Naive thymus-derived CD4-positive, alpha-beta T cell (primary cell): ENCODE measurements at places on chromosomes 5 and 9.
A peak's percentile ranks its signal among the peaks of the same experiment; 100 is the strongest.

- no peak for DNase-seq
Measured at GRCh38 chr5:150487199-150488061, 20.5 kb upstream of the NDST1 start.

GRCh38 chr9:112751056-112751795 lies 666 bp downstream of the SNX30 start:
- no peak for DNase-seq

DNA sequence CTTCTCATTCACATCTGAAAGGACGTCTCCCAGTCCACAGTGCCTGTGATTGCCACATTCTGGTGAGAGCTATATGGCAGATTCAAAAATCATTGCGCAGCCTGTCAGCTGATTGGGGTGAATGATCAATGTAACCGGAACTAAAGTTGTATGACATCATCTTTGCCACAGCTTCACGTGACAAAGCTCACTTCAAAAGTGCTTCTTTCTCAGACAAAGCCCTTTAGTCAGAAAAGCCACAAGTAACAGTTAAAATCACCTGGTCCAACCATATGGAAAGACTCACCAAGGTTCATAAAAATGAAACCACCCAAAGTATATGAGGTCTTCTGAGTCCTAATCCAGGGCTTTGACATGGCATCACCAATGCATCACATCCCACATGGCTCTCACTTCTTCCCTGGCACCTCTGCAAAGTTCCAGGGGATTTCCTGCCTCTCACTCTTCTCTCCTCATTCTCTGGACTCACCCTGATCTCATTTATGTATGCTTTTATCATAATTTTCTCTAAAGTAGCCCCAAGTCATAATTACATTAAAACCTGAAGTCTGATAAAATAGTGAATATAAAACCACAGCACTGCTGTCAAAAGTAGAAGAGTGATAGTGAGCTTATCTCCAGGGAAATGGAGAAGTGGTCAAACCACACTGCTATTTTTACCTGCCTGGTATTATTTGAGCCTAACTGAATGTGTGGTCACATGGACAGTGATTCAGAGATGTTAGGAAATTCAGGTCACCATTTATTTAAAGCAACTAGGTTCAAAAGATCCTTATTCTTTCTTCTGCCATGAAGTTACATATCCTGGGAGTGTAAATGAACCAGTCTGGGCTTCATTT lies 193.1 kb upstream of the PTGER4 start:
- peak; percentile 31 for DNase-seq

GRCh38 chr5:137036640-137037039 lies 462.5 kb downstream of the SPOCK1 start:
- DNase-seq: no peak

DNA sequence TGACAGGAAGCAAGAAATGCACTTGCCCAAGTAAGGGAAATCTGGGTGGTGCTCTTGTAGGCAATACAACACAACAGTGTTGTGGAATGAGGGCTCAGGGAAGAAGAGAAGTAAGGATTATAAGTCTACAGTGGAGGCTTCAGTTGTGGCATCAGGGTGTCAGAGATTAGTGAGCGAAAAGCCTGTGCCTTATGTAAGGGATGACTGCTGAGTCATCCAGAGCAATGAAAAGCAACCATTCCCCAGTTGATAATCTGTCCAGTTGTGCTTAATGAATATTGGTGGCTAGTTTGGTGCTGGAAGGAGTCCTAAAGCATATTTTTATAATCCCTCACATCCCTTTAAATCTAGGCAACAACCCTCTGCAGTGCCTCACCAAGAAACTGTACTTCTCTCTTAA lies 42.0 kb downstream of the FBXO38 start:
- DNase-seq: no peak

- DNase-seq: no peak
Measured at GRCh38 chr5:174751154-174752000, 27.0 kb downstream of the MSX2 start.

DNA sequence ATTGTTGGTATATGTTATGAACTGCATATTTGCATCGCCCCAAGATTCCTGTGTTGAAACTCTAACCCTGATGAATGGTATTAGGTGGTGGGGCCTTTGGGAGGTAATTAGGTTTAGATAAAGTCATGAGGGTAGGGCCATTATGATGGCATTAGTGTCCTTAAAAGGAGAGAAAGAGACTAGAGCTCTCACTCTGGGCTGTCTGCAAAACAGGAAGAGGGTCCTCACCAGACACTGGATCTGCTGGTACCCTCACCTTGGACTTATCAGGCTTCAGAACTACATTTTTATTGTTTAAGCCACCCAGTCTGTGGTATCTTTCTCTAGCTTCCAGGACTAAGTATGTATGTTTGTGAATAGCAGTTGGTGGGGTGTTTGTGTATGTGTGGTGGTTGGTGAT lies 68.9 kb downstream of the MACIR start:
- DNase-seq: no peak

GRCh38 chr5:74673011-74673790 lies 11.8 kb upstream of the HEXB start:
- peak; percentile 14 for DNase-seq

DNA sequence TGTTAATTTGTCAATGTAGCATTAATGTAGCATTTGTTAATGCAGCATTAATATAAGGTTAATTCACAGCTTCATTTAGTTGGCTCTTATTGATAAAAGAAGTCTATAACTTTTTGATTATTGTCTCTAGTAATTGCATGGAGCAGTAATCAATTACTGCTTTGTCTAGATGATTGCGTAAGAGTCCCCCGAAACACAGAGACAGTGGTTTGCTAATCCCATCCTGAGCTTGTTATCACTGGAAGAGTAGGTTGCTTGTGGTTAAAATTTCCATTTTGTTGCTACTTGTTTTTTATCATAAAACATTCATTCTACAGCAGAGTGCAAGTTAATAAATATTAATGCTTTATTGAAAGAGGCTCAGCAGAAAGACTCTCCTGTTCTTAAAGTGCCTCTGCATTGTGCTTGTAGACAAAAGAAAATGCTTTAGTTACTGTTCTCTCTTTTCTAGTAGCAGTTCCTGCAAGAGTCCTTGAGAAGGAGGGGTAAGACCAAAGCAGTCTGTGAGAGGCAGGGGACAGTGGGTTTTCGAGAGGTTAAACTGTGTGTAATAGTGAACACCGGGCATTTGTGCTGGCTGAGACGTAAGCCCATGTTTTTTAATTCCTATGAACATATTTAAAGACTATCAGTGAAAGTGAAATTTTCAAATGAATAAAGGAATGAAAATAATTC lies 291.7 kb downstream of the TRPM3 start:
- DNase-seq: no peak

DNA sequence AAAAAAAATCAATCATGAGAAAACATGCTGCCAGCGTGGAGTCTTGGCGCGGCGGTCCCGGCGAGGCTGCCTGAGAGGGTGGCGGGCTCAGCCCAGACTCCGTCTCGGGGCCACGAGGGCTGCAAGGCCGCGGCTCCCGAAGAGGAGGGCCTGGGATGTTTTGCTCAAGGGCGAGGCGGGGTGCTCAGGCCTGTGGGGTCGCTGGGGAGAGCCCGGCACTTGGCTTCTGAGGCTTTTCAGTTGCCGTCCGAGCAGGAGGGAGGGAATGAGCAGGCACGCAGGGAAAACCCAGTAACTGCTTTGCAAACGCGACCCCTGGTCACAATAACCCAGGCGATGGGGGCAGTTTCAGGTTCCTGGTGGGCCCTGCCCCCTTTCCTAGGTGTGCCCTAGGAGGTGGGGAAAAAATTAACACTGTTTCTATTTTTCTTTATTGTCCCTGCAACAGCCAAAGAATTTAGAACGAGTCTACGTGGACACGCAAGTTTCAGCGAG lies 3.2 kb upstream of the IRX2 start:
- DNase-seq: no peak

DNA sequence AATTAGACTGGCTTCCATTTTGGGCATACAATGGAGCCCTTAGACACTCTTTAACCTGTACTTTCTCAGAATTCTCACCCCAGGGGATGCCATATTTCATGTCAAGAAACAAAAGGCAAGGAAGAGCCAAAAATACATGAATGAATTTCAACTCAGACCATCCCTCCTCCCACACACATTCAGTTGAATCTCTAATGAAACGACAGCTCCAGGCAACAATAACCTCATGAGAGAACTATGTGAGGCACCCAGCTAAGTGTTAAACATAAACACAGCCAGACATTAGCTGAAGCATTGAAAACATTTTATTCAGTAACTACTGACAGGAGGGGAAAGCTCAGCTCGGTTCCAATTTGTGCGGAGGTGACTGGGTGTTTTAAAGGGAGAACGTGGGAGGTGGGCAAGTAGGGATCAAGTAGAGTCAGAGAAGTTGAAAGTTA lies 1359.1 kb upstream of the CDH9 start:
- DNase-seq: no peak

DNA sequence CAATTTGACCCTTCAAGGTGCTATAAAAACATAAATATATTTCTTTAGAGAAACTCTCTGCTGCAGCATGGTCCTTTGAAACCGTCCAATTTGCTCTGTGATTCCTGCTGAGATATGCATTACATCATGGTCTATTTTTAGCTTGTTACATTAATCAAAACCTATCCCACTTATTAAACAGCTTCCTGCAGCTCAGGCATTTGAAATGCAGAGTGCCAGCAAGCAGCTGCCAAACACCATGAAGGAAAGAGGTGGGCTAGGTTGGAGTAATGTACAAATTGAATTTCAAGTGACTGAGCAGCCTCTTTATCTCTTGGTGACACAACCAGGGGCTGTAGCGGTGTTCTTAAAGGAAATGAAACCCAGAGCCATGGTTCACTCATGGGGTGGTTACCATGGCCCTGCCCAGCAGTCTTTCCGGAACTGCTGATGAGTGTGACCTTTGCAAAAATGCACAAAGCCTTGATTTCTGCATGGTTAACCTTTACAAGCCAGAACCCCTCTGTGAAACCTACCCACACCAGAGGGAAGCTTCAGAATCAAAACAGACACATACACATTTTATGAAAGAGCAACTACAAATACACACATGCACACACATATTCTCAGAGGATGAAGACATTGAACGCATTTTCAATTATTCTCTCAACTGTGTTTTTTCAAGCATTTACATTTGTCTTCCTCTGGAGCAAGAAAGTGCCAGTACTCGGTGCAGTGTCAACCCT lies 155.8 kb upstream of the ZNF608 start:
- DNase-seq: no peak

- DNase-seq: no peak
Measured at GRCh38 chr9:37729499-37729898, 24.1 kb upstream of the TRMT10B start.

DNA sequence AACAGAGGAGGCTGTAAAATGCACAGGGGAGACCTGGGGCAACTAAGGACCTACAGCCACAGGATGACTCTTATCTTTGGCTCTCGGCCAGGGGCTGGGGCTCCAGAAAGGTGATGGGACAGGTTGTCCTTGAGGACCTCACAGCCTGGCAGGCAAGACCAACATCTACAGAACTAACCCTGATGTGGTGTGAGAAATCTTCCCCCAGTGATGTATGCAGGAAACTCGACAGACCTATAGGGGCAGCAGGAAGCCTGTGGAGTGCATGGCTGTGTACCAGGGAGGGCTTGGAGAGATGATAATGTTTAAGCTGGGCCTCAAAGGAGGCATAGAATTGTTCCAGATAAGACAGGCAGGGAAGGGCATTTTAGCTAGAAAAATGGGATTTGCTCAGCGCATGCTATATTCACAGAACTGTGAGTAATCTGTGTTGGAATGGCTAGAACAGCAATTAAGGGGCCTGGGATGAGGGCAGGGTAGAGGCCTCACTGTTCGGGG lies 68.5 kb upstream of the SLC25A51 start:
- DNase-seq: no peak

- no peak for DNase-seq
Measured at GRCh38 chr9:121750259-121750714, 98.9 kb downstream of the DAB2IP start.

- DNase-seq: no peak
Measured at GRCh38 chr5:133065471-133065870, 13.7 kb downstream of the HSPA4 start.

DNA sequence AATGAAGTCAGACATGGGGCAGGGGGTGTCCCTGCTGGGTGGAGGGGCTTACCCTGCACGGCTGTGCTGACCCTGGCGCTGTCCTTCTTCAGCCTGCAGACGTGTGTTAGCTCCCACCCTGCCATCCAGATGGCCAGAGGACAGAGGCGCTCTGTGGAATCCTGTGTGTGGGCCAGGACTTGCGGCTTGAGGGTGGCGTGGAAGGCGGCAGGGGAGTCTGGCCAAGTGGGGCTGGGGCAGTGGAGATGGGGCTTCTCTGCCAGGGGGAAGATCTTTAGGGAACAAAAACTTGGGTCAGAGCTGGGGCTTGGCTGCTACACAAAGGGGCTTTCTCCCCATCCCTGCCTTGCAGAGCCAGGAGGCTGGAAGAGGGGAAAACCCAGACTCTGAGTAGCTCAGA lies 46.5 kb upstream of the SYNPO start:
- no peak for DNase-seq

GRCh38 chr5:120405286-120405864 lies 58.7 kb upstream of the PRR16 start:
- DNase-seq: no peak

- no peak for DNase-seq
Measured at GRCh38 chr5:37054391-37054790, 177.8 kb downstream of the NIPBL start.

DNA sequence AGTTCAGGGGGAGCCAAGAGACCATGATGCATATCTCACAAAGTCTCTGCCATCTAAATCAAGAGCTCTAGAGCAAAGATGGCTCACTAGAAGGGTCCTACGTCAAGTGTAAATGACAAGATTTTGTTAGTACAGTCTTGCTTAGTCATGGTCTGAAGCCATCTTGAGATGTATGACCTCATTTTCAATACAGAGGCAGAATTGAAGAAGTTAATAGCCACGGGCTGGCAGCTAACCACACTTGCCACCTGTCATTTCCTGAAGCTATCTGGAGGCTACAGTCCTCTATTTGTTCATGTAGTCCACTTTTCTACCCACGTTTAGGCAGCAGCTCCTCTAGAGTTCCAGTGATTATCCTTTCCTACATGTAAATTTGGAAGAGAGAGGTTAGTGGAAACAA lies 231.7 kb upstream of the CDH12 start:
- no peak for DNase-seq

DNA sequence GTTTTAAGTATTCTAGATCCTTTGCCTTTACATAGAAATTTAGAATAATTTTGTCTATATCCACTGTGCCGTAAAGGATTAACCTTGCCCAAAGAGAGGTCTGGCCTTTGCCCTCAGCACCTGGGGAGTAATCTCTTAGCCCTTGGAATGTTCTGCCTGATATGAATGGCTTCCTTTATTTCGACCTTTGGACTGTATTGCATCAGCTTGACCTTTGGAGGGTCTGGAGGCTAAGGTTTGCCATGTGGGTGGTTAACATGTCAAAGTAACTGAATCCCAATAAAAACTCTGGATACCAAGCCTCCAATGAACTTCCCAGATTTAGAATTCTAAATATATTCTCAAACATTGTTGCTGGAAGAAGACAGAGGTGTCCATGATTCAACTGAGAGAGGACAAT lies 54.7 kb downstream of the NR2F1 start:
- no peak for DNase-seq

- DNase-seq: no peak
Measured at GRCh38 chr5:113600255-113600905, 86.9 kb downstream of the YTHDC2 start.

DNA sequence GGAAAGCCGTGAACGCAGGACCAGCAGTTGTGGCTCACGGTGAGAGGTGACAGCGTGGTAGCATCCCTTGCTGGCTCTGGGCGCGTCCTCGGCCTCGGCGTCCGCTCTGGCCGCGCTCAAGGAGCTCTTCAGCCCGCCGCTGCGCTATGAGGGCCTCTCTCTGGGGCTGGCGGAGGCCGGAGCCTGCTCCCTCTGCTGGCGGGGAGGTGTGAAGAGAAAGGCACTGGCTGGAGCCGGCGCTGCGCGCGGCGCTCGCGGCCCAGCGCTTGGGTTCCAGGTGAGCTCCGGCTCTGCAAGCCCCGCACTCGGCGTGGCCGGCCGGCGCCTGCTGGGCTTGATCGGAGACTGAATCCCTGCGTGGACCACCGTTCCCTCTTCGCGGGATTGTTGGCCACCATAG lies 705.6 kb downstream of the SEMA5A start:
- DNase-seq: no peak
